ENCODE measurements at places on chromosomes 7 and 10. TPM values are rescaled to one million over a fixed set of nuclear protein-coding genes. Genes with fewer than 3 reads are reported as not detected.

GRCh38 chr10:113788604-113789083 is 37.2 kb downstream of the PLEKHS1 start:
- DNase-seq: no peak

- no peak for DNase-seq
Measured at GRCh38 chr10:103646304-103646703, 152.8 kb downstream of the NEURL1 start.

DNA sequence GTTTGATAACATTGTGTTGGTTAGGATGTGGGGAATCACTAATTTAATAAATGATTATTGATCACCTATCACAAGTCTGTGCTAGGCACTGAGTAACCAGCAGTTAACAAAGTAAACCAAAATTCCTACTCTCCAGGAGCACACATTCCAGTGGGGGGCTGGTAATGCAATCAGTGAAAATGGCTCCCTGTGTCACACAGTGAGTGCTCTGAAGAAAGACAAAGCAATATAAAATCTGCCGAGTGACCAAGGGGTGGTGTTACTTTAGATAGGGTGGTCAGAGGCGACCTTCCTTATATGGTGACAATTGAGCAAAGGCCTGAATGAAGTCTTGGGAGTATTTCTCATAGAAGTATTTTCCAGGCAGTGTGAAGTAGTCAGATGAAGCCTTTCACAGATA is 13.6 kb upstream of the SMC3 start:
- DNase-seq: no peak

- DNase-seq: no peak
Measured at GRCh38 chr7:116315803-116316202, 105.5 kb downstream of the TES start.

DNA sequence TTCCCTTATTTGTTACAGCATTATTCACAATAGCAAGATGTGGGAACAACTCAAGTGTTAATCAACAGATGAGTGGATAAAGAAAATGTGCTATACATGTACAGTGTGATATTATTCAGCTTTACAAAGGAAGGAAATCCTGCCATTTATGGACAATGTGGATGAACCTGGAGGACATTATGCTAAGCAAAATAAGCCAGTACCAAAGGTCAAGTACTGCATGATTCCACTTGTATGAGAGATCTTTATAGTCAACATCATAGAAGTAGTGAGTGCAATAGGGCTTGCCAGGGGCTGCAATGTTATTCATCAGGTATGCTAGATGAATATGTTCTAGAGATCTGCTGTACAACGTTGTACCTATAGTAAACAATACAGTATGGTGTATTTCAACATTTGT is 138.5 kb upstream of the AGR3 start:
- DNase-seq: no peak

MUC3A gene
- not detected for total RNA-seq

- no peak for DNase-seq
Measured at GRCh38 chr10:120883071-120883470, 31.9 kb downstream of the WDR11 start.

GRCh38 chr10:119536508-119537025 is 6.0 kb downstream of the RGS10 start:
- no peak for DNase-seq

FOXP2 gene
- total RNA-seq: 22.7 TPM

TMEM176A gene
- 7.2 TPM for total RNA-seq

INTS15 gene
- total RNA-seq: 28.4 TPM

OPALIN gene
- not detected for total RNA-seq

DNA sequence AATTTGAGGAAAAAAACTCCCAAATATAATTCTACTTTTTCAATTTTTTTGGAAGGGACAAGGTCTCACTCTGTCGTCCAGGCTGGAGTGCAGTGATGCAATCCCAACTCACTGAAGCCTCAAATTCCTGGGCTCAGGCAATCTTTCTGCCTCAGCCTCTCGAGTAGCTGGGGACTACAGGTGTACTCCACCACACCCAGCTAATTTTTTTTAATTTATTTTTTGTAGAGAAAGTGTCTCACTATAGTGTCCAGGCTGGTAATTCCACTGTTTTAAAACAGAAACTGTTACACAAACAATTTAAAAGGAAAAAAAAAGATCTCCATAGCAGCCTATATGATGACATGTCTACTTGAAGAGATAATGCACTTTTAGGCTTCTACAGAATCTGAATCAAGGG is 25.6 kb downstream of the EZH2 start:
- DNase-seq: no peak

DNA sequence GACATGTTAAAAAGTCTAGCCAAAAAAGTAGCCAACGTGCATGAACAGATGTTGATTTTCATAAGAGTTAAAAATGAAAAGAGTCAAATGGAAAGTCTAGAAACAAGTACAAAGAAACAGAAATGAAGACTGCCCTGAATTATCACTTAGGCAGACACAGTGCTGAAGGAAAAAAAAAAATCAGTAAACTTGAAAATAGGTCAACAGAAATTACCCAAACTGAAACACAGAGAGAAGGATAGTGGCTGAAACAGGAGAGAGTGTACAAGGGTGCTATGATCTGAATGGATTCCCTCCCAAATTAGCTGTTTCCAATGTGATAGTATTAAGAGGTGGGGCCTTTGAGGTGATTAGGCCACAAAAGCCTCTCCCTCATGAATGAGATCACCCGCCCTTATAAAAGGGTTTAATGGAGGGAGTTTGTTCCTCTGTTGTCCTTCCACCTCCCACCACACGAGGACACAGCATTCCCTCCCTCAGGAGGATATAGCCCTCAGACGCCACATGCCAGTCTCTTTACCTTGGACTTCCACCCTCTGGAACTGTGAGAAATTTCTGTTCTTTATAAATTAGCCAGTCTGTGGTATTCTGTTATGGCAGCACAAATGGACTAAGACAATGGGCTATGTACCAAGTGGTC is 249.7 kb downstream of the AHR start:
- DNase-seq: no peak

GRCh38 chr10:114095559-114096337 is 52.1 kb downstream of the ADRB1 start:
- DNase-seq: no peak

Data from suprapubic skin (tissue), 4 donors.